ENCODE measurements at places on chromosomes 12 and 14. TPM values are rescaled to one million over a fixed set of nuclear protein-coding genes. Genes with fewer than 3 reads are reported as not detected.

The OAS1 gene
- total RNA-seq, result 19.2 TPM

- H3K4me3 ChIP-seq, result no peak overlapping the region
- H3K4me1 ChIP-seq, result no peaks in the 10 kb centered on the region
- H3K36me3 ChIP-seq, result no peaks in the 10 kb centered on the region
- H3K27me3 ChIP-seq, result no peaks in the 10 kb centered on the region
These were observed 17.5 kb downstream of the ANAPC5 start for GRCh38 chr12:121334513-121335343.

GRCh38 chr14:50501642-50502041 lies 30.7 kb downstream of the MAP4K5 start:
- no peaks in the 10 kb centered on the region for H3K27me3 ChIP-seq
- H3K4me3 ChIP-seq, result no peak overlapping the region
- DNase-seq, result no peak
- H3K27ac ChIP-seq, result no peak overlapping the region
- no peaks in the 10 kb centered on the region for H3K4me1 ChIP-seq

The GPR137C gene
- total RNA-seq, result 0.19 TPM

- no peak overlapping the region for H3K27ac ChIP-seq
- H3K27me3 ChIP-seq, result no peaks in the 10 kb centered on the region
- H3K4me3 ChIP-seq, result no peak overlapping the region
- H3K4me1 ChIP-seq, result no peaks in the 10 kb centered on the region
These were observed 25.1 kb downstream of the GTSF1 start for GRCh38 chr12:54448344-54448743.

GRCh38 chr14:32354716-32355115 lies 25.6 kb downstream of the AKAP6 start:
- H3K27me3 ChIP-seq, result no peaks in the 10 kb centered on the region
- no peaks in the 10 kb centered on the region for H3K4me1 ChIP-seq
- DNase-seq, result peak; percentile 49
- no peak overlapping the region for H3K4me3 ChIP-seq
- no peak overlapping the region for H3K27ac ChIP-seq
- H3K36me3 ChIP-seq, result no peaks in the 10 kb centered on the region

DNA sequence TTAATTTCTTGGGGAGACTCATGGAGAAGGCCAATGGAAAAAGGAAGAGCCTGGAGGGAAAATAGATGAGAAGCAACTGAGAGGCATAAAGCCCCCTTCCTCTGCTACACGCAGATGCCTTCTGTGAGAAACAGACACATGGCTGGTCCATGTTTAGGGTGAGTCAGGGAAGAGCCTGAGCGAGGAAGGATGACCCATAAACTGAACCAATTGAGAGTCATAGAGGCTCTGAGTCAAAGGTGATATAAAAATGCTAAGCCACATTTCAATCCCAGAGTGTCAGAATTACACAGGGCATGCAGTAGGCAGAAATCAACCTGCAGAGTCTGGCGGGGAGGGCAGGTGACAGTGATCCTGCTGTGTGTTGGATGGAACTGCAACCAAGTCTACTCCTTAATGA lies 30.1 kb upstream of the NEDD1 start:
- no peaks in the 10 kb centered on the region for H3K36me3 ChIP-seq
- DNase-seq, result no peak
- H3K4me1 ChIP-seq, result no peaks in the 10 kb centered on the region
- H3K27me3 ChIP-seq, result no peaks in the 10 kb centered on the region
- no peak overlapping the region for H3K27ac ChIP-seq
